ENCODE measurements at places on chromosomes 1 and 21.

DNA sequence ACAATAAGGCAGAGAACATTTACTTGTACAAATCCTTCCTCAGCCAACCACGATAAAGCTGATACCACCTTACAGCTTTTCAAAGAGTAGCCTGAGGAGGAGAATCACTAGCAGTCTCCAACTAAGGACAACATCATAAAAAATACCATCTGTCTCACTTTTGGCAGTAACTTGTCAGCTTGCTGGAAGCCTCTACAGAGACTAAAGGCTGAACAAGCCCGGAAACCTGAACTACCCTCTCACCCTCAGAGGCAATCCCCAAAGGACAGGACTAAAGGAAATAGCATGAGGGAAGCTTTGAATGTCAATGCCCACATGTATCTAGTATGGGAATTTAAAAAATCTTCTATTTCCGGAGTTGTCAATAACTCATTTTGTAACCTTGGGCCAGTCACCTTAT, 10.6 kb downstream of the SRSF4 start:
- no peak for DNase-seq

- no peak for DNase-seq
These were observed 90.8 kb upstream of the CCDC190 start for GRCh38 chr1:162951553-162952315.

DNA sequence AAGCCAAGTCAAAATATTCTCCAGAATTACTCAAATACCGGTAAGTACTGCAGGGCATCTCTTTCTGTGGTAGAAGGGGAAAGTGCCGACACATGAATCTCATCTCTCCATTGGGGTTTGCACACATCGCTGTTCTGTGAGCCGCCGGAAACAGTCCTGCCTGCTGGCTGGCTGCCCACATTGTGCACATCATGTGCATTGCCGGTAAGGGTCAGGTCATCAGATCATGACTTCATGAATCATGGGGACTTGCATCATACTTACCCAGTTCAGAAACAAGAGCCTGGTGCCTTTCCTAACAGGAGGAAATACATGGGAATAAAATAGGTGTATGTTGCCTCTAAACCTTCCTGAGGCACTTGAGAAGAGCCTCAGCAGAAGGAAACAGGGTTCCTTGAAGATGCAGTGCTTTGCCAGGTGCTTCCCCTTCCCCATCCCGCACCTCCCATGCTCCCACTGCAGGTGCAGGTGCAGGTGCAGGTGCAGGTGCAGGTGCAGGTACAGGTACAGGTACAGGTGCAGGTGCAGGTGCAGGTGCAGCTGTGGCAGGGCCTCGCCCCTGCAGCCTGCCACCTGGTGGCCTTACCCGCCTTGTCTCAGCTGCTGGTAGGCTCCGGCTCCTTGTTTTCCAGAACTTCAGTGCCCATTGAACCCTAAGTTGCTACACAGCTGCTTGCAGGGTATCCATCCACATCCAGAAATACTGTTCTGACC, 26.5 kb downstream of the GPR137B start:
- no peak for DNase-seq

DNA sequence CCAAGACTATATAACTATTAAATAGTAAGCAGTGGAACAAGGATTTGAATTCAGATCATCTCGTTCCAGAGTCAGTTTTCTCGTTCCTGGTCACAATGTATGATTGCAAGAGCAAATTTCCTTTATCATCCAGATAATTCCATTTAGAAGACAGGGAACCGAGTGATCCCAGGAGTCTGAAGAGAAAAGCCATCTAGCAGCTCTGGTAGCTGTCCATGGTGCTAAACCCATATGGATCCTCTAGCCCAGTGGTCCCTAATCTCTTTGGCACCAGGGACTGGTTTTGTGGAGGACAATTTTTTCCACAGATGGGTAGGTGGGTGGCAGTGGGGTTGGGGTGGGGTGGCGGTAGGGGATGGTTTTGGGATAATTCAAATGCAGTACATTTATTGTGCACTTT, 229.4 kb downstream of the PTPRU start:
- DNase-seq = no peak

- DNase-seq = no peak
These were observed 58.2 kb upstream of the ADAR start for GRCh38 chr1:154666051-154666790.

Data from activated T-helper 1 cell treated with Interleukin-2 at 50 U/mL for 16 hours (primary cell).